ENCODE measurements at places on chromosomes 4 and X. TPM values are rescaled to one million over a fixed set of nuclear protein-coding genes. Genes with fewer than 3 reads are reported as not detected.

KLKB1 gene
- total RNA-seq, result 0.42 TPM

RBM41 gene
- 12.6 TPM for total RNA-seq

ZDHHC15 gene
- 0.99 TPM for total RNA-seq

ZNF141 gene
- total RNA-seq, result 8.1 TPM

TLR2 gene
- 0.47 TPM for total RNA-seq

UNC5C gene
- total RNA-seq, result 0.35 TPM

BMPR1B gene
- total RNA-seq, result 9.8 TPM

NCAPG gene
- total RNA-seq, result 1.8 TPM

SYTL4 gene
- total RNA-seq, result 0.88 TPM

RTL9 gene
- total RNA-seq, result 1.2 TPM

TCEAL7 gene
- total RNA-seq, result 54.0 TPM

ARAP2 gene
- not detected for total RNA-seq

NDP gene
- total RNA-seq, result 1.4 TPM

PIN4 gene
- total RNA-seq, result 4.9 TPM

ASMT gene
- not detected for total RNA-seq

ARR3 gene
- not detected for total RNA-seq

BEX5 gene
- total RNA-seq, result not detected

GAGE1 gene
- not detected for total RNA-seq

BANK1 gene
- total RNA-seq, result 0.47 TPM

MAGEC2 gene
- not detected for total RNA-seq
